T-helper 2 cell treated with Interferon-gamma antibody and Interleukin-4, amounts not matched to agents 5 μg/mL and 100 μg/mL, for 36 hours (primary cell): ENCODE measurements at places on chromosomes 11 and 22.
A peak's percentile ranks its signal among the peaks of the same experiment; 100 is the strongest.

DNA sequence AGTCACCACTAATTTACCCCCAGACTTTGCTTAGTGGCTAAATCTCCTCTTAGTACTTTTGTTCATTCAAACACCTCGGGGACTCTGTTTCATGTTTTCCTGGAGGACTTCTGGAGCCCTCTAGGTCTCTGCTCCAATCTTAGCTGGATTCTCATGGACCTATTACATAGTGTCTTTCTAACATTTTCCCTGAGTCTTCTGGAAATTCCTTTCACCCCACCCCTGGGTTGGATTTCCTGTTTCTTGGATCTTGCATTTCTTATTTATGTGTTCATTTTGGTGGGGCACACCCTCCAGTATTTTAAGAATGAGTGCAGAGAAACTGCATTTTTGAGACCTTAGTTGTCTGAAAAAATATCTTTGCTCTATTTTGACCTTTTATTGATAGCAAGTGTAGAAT is 220.1 kb downstream of the BLID start:
- no peak overlapping the region for H3K27ac ChIP-seq
- H3K36me3 ChIP-seq = no peaks in the 10 kb centered on the region
- H3K27me3 ChIP-seq = no peaks in the 10 kb centered on the region
- no peak overlapping the region for H3K4me3 ChIP-seq
- no peak for DNase-seq

GRCh38 chr22:50299785-50300619 is 7.4 kb downstream of the PLXNB2 start:
- H3K36me3 ChIP-seq = no peaks in the 10 kb centered on the region
- H3K4me1 ChIP-seq = peaks cover 3% of the 10 kb centered on the region
- no peak overlapping the region for H3K4me3 ChIP-seq

- peaks cover 3% of the 10 kb centered on the region for H3K4me1 ChIP-seq
- no peak overlapping the region for H3K4me3 ChIP-seq
- H3K36me3 ChIP-seq = no peaks in the 10 kb centered on the region
Observed at GRCh38 chr22:19875061-19875530, 20.4 kb upstream of the GNB1L start.

DNA sequence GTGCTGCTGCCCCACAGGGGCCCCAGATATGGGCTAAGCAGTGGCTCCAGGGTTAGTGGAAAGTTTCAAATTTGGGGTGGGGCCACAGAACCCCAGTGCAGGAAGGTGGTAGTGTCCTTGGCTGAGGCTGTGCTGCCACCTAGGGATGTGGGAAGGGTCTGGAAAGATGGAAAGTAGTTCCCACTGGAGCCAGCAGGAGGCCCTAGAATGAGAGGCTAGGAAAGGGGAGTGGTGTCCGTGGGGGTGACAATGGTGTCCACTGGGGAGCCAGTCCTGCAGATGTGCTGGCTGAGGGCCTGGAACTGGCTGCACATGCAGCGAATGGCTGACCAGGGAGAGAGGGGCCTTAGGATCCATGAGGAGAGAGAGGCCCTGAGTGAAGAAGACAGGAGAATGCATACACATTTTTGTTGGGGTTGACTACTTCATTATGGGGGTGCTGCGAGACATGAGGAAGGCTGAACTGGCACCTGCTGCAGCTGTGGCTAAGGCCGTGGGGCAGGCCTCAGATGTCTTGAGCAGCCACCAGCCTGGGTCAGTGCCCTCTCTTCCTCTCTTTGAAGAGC is 21.1 kb downstream of the RFPL3 start:
- H3K27ac ChIP-seq = no peak overlapping the region
- H3K36me3 ChIP-seq = no peaks in the 10 kb centered on the region
- no peak overlapping the region for H3K4me3 ChIP-seq
- H3K27me3 ChIP-seq = no peaks in the 10 kb centered on the region
- no peaks in the 10 kb centered on the region for H3K4me1 ChIP-seq

- H3K4me1 ChIP-seq = no peaks in the 10 kb centered on the region
- no peak for DNase-seq
- H3K36me3 ChIP-seq = no peaks in the 10 kb centered on the region
- H3K27ac ChIP-seq = no peak overlapping the region
Observed at GRCh38 chr11:19756675-19757475, 44.2 kb downstream of the NAV2 start.

- peak overlapping the region; percentile 33 for H3K27ac ChIP-seq
- H3K27me3 ChIP-seq = no peaks in the 10 kb centered on the region
- peaks cover 17% of the 10 kb centered on the region for H3K4me1 ChIP-seq
- H3K4me3 ChIP-seq = peak overlapping the region; percentile 49
Observed at GRCh38 chr11:970319-970871, 44.7 kb downstream of the AP2A2 start.

GRCh38 chr22:50503475-50504145 is 3.9 kb downstream of the LMF2 start:
- H3K27me3 ChIP-seq = no peaks in the 10 kb centered on the region
- no peak overlapping the region for H3K4me3 ChIP-seq
- H3K36me3 ChIP-seq = peaks cover 8% of the 10 kb centered on the region
- no peak overlapping the region for H3K27ac ChIP-seq
- no peak for DNase-seq

- H3K4me1 ChIP-seq = no peaks in the 10 kb centered on the region
- H3K36me3 ChIP-seq = peaks cover 3% of the 10 kb centered on the region
- no peak for DNase-seq
- no peaks in the 10 kb centered on the region for H3K27me3 ChIP-seq
- no peak overlapping the region for H3K27ac ChIP-seq
- H3K4me3 ChIP-seq = no peak overlapping the region
Observed at GRCh38 chr11:76073724-76074123, 132.6 kb downstream of the WNT11 start.

DNA sequence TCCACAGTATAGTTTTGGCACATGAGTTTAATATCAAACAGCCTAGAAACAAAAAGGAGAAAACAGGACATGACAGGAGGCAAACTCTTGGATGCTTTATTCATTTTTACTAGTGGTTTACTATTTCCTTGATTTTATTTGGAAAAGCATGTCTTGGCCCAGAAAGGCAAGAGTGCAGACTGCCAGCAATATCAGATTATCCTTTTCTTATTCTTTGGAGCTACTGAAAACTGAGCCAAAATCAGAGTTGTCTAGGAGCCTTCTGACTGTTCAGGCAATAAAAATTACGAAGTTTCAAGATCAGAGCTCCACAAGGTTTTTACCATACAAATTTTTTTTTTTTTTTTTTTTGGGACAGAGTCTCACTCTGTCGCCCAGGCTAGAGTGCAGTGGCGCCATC is 16.0 kb downstream of the CELF1 start:
- H3K36me3 ChIP-seq = peaks cover 25% of the 10 kb centered on the region
- H3K27me3 ChIP-seq = no peaks in the 10 kb centered on the region
- H3K4me3 ChIP-seq = no peak overlapping the region
- no peak overlapping the region for H3K27ac ChIP-seq
- H3K4me1 ChIP-seq = peaks cover 23% of the 10 kb centered on the region

DNA sequence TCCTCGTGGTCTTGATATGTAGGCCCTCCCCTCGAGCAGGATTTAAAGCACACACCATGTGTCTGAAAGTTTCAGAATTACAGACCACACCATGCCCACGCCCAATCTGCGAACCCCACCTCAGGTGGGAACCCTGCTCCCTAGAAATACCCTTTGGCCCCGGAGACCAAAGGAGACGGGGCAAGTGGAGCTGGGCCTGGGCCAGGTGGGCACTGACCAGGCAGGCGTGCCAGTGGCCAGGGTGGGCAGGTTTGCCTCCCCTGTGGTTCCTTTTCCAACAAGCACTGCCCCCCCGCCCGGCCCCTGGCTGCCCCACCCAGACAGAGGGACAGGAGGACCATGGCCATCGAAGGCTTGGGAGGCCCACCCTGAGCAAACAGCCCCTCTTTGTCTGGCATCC is 400.4 kb downstream of the TBC1D22A start:
- H3K36me3 ChIP-seq = no peaks in the 10 kb centered on the region
- no peak for DNase-seq
- H3K4me1 ChIP-seq = no peaks in the 10 kb centered on the region
- H3K27ac ChIP-seq = no peak overlapping the region
- H3K27me3 ChIP-seq = no peaks in the 10 kb centered on the region
